Pancreas (tissue), 10 donors: ENCODE measurements at places on chromosomes 5 and 9. TPM values are rescaled to one million over a fixed set of nuclear protein-coding genes. Genes with fewer than 3 reads are reported as not detected.

- no peak for DNase-seq
Measured at GRCh38 chr5:9534881-9535517, 10.9 kb downstream of the SEMA5A start.

Gene SPATA31C1
- total RNA-seq = not detected

DNA sequence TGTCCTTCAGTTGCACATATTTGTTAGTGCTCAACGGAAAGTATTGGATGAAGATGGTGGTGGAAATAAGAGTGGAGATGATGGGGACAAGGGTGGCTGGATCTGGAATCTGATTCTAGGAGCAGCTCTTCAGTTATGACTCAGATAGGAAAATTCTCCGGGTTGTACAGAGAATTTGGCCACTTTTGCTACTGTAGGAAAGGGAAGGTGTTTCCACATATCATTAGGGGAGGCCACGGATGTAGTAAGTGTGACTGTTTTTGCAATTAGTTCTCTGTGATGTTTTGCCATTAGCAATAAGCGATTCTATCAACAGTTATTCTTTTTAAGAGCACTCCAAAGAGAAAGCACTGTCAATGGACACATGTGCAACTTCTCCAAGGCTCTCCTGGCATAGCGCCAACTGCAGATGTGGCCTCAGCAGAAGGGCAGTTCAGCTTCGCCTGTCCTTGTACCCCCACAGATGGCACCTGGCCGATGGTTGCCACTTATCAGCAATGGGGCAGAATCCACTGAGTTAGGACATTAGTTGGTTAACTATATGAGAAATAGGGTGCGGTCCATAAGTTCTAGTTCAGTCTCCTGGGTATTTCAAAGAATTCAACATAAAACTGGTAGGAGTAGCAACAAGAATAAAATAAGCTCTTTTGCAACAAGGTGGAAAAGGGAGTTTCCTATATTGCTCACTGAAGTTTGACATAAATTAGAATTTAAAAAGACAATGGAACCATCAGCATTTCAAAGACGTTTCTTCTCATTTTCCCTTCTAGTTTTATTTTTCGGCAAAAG is 96.3 kb downstream of the ARSB start:
- DNase-seq = no peak

GRCh38 chr9:89408628-89409101 is 89.2 kb downstream of the SEMA4D start:
- DNase-seq = no peak

DNA sequence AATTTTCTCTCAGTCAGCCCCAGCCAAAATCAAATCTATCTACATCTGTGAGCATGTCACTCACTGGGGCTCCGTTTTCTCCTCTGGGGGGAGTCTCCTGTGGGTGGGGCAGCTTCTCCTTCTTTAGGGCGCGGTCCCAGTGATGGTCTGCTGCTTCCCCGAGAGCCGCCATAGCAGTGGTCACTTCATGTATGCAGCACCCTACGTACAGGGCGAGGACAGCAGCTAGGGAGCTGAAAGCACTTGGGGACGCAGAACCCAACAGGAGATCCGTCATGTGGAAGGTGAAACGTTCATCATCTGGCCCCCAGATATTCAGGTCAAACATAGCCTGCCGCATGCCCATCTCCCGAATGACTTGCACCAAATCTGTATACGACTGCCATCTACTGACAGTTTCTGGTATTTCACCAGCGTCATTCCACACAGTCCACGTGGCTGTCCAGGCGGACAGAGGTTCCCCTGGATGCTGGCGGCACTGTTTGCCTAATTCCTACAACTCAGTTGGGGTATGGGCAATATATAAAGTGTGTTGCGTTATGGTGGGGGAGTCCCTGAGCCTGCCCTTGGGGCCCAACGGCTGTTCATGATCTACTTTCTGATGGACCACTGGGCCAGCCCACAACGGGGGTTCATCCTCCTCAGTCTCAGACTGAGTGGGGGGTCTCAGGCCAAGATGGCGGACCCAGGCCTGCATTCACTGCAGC is 795.0 kb downstream of the EFNA5 start:
- DNase-seq = peak; percentile 55

Gene IFNA2
- total RNA-seq = not detected

GRCh38 chr5:115559524-115559923 is 14.9 kb upstream of the FEM1C start:
- DNase-seq = no peak

GRCh38 chr9:136292591-136293448 is 11.1 kb downstream of the CCDC187 start:
- no peak for DNase-seq

Gene TNPO1
- total RNA-seq = 48.7 TPM
